ENCODE measurements at places on chromosomes 4 and X.

- no peak for DNase-seq
Observed at GRCh38 chr4:113682730-113683537, 78.6 kb downstream of the CAMK2D start.

GRCh38 chrX:125003746-125004446, 315.8 kb upstream of the TEX13C start:
- DNase-seq, result no peak

DNA sequence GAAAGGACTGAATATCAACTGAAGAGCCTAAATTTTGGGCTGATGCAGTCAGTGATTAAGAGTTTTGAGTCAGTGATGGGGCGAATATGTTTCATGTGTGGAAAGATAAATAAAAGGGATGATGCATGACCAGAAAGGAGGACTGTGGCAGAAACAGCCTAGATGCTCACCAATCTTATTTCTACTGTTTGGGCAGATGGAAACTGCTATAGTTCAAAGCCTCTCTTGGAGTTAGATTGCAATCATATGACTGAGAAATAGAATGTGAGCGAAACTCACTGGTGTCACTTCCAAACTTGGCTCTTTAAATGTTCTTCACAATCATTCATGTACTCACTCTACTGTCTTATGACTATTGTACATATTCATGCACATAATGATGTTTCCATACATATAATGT, 35.4 kb upstream of the YTHDC1 start:
- no peak for DNase-seq

GRCh38 chrX:123881330-123881729, 21.5 kb downstream of the XIAP start:
- no peak for DNase-seq

DNA sequence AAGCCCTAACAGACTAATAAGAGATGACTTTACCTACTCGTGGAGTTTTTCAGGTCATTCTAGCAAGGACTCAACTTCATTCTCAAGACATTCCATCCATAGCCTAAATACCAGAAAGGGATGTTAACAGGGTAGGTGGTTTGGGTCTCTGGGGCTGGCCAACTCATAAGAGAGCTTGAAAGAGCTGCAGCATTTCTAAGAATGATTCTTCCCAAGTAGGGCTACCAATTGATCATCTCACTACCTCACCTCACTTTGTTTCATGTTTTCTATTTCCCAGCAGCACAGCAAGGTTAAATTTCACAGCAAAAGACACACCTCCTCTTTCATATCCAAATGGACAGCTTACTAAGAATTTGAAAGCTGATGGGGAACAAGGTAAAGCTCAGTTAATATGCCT, 614.8 kb upstream of the DIPK2B start:
- no peak for DNase-seq

GRCh38 chr4:1728061-1728980, 7.0 kb downstream of the TACC3 start:
- no peak for DNase-seq

DNA sequence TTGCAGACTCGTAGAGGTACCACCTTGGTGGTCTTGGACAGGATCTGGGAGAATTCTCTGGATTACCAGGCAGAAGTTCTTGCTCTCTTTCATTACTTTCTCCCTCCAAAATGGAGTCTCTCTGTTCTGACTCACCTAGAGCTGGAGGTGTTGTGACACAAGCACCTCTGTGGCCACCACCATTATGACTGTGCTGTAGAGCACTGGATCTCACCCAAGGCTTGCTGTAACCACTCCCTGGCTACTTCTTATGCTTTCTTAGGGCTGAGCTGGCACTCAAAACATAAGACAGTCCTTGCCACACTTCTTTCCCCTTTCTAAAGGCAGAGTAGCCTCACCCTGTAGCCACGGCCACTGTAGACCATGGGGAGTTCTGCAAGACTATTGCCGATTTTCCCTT, 296.6 kb upstream of the DIPK2B start:
- no peak for DNase-seq

GRCh38 chrX:79078114-79078513, 66.4 kb upstream of the GPR174 start:
- no peak for DNase-seq

DNA sequence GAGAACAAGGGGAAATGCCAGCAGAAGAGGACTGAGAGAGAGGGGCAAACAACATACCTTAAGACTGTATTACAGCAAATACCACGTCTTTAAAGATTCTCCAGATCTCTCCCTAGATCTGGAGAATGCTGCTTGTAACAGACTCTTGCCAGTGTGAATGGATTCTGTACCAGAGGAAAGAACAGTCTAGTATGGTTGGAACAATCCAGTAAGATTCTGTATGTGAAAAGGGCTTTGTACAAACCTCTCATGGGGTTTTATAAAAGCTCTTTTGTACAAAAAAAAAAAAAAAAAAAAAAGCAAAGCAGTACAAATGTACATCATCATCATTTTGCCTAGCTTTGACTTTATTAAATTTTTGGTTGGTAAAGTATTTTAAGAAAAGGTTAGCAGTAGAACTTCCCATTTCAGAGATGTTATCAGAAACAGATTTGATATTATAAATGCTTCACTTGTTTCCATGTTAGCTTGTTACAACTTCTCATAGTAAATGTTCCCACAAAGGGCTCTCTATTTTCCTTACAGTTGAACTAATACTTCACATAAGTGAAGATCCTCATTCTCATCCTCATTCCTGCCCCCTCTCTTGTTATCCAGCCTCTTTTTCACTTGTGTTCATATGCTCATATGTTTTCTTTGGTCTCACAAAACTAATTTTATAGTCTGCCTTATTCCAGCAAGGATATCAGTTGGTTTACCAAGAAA, 144.2 kb downstream of the EDA start:
- DNase-seq, result no peak
